Thoracic aorta endothelial cell (primary cell): ENCODE measurements at places on chromosomes 7 and 10. TPM values are rescaled to one million over a fixed set of nuclear protein-coding genes. Genes with fewer than 3 reads are reported as not detected.

The CNPY1 gene
- total RNA-seq: not detected in 2 replicates

The CHAT gene
- not detected in 2 replicates for total RNA-seq

The HEPACAM2 gene
- not detected in 2 replicates for total RNA-seq

The SFTPA1 gene
- not detected in 2 replicates for total RNA-seq

The SYT15B gene
- total RNA-seq: under 0.01 TPM in 2 replicates
